ENCODE measurements at places on chromosomes 6 and 20.

DNA sequence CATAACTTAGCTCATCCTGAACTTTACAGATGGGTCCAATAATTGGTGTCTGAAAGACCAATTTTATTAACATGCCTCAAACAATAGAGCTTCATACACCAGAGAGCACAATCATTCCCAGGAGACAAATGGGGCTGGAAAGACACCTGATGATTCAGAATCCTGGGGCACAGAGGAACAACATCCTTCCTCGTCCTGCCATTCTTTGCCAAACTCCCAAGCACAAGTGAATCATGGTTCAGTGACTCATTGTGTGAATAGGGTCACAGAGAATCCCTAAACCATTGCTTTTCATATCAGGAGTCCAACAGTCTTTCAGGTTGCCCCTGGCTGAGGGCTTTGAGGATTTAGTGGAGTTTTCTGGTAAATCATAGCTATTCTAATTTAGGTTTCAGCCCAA lies 266.4 kb upstream of the BMP2 start:
- no peak for DNase-seq

GRCh38 chr6:139778688-139779087 lies 404.2 kb upstream of the CITED2 start:
- DNase-seq, result no peak

- no peak for DNase-seq
Measured at GRCh38 chr6:80227545-80228105, 121.2 kb downstream of the BCKDHB start.

GRCh38 chr6:33513213-33513612 lies 58.8 kb downstream of the ZBTB9 start:
- no peak for DNase-seq

DNA sequence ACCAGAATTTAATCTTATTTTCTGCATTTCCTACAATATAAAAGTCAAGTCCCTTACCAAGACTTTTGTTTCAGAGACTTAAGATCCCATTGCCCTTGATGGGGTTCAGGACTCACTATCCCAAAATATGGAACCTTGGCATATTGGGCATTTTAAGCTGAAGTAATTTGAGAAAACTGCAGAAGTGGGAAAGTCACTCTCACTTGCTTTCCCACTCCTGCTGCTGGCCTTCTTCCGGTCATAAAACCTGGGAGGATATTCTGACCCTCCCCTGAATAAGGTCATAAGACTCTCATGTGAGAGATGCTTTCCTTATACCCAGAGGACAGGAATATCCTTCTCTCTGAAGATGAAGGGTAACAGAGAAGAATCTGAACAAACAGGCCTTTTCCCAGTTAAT lies 92.8 kb upstream of the IFNGR1 start:
- DNase-seq, result no peak
